Fibroblast of villous mesenchyme (primary cell): ENCODE measurements at places on chromosomes 12 and 14. TPM values are rescaled to one million over a fixed set of nuclear protein-coding genes. Genes with fewer than 3 reads are reported as not detected.

- no peak for DNase-seq
These were observed 2.7 kb downstream of the FZD10 start for GRCh38 chr12:130164936-130165335.

GRCh38 chr12:52772188-52772587 lies 5.0 kb downstream of the KRT76 start:
- DNase-seq = no peak

DNA sequence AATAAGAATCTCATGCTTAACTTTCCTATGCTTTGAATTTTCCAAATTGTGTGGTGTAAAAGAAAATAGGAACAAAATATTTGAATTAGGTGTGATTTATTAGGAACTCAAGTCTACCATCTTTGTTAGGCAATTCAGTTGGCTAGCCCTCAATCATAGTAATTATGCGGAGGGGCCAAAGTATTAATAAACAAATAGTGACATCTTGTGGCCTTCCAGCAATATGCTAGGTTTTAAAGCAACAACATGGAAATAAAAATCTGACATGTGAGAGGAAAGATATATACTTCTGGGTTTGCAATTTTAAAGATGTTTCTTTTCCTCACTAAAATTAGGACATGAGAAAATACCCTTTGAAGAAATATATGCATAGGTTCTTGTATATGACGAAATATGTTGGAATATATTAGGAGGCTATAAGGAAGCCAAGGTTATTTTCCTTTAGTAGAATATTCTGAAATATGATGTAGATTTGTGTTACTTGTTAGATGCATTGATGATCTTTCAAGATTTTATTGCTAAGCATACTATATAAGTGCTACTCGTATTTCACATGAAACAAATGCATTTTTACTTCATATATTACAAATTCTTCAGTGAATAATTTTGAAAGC lies 200.4 kb downstream of the PTPRO start:
- DNase-seq = peak; percentile 58

- DNase-seq = peak; percentile 2
These were observed 62.3 kb downstream of the MGAT4C start for GRCh38 chr12:86193931-86194330.

- no peak for DNase-seq
These were observed 4.3 kb downstream of the AMN1 start for GRCh38 chr12:31724557-31724956.

- peak; percentile 34 for DNase-seq
These were observed at the start of gene ISM2 for GRCh38 chr14:77498120-77498979. TSS of gene ISM2 (minus strand) at chr14:77498816. CDS start at chr14:77498793, 23 bp downstream.

- peak; percentile 77 for DNase-seq
These were observed 30.6 kb downstream of the PPFIBP1 start for GRCh38 chr12:27554421-27555186.

DNA sequence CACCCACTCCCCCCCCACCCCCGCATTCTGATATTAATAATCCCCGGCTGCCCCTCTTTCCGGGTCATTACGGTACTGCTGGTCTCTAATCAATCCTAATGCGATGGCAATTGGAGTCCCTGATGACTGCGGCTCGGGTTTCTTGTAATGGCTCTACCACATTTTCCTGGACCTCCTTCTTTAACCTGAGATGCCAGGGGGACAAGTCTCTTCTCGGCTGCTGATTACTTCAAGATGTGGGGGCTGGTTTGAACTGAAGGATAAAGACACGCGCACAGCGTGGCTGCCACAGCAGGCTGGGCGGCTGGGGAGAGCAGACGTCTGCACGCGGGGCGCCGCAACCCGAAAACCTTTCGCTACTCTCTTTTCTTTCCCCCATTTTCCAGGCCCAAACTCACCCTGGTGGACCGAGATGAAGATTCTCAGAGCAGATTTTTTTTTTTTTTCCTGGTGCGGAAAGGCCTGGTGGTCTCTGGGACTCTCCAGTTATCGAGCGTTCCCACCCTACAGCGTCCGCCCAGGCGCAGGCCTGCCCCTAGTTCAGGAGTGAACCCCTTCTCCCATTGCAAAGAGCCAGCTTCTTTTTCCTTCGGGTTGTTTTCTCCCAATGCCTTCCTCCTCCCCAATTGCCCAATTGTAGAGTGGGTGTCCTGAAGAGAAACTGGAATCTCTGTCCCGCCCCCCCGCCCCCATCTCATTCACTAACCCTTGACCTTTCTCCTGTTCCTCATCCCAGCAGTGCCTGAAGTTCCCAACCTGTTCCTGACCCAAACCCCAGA lies 6.0 kb upstream of the SIX1 start:
- no peak for DNase-seq

DNA sequence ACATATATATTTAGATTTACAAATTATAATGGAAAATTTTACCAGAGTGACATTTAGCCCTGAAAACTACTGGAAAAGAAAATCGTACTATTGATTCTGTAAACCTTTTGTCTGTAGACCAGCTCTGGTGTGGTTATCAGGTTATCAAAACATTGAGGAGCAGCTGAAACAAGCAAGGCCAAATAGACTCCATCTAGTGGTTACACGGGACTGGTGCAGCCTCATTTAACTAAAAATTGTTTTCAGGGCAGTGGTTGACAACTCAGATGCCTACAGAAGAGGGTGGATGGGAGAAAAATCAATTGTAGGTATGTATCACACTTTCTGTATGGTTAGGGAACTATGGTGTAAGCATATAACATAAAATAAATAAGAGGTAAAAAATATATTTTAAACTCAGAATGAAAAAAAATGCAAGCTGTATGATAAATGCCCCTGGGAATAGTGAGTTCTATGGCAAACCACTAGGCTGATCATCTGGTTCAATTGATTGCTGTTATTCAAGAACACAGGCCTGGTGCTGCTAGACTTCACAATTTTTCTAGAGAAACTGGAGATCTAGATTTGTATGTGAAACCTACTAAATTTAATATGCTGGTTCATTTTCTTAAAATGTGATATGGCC lies 51.2 kb downstream of the ACSS3 start:
- DNase-seq = peak; percentile 43

GRCh38 chr14:94355191-94355794 lies 32.2 kb upstream of the SERPINA6 start:
- peak; percentile 56 for DNase-seq

DNA sequence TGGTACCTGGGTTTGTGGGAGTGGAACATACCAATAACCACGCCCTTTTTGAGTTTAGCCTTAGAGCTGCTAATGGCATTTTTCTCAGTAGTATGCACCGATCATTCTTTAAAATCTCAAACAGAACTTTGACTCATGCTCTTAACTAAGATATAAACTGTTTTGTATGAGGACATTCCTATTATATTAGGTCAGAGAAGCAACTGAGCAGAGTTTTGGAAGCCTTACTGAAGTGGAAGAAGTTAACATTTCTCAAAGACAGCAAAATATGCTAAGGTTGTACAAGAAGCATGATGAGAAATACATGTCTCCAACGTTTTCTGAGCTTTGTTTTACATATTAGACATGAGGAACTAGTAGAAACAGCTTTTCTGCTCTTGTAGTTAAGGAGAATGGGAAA lies 819.2 kb downstream of the FSCB start:
- DNase-seq = peak; percentile 42

DNA sequence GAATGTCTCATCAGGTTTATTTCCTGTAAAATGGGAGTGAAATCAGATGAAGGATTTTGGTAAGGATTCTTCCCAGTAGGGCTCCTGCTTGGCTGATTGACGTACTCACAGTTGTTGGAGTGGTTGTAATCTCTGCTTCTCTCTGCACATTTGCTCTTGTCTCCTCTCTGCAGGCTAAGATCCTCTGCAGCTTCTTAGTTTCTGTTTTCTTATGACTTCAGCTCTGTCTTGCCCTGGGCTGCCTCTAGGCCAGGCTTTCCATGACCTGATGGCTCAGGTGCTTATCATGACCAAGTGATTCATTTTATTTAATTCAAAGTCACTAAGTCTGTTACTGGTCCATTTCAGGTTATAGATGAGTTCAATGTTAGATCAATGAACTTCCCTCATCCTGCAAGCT lies 394.5 kb upstream of the DDHD1 start:
- no peak for DNase-seq

GRCh38 chr12:67382241-67382871 lies 113.2 kb downstream of the CAND1 start:
- peak; percentile 84 for DNase-seq

DNA sequence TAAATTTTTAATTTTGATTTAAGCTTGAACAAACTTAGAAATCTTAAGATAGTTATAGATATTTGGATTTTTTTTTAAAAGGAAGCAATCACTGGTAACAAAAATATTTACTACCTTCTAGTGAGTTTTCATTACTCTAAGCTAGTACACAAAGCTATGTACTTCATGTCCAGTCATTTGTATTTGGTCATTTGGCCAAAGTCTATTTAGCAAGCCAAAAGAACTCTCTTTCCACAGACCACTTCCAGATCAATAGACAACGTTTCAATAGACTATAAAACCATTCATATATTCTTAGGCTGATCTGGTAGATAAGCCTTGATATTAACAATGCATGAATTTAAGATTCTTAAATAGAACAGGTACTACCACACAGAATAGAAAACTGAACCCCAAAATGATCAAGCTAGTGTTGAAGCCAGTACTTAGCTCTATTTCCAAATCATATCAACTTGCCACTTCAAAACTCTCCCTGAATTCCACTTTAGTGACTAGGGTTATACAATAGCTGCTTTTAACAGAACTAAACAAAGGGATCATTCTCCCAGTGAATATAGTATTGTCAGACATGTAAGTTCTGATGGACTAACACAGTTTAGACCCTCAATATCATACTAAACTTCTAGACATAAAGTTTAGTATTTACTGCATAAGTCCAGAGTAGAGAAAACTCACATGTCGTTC lies 21.7 kb downstream of the CAPRIN2 start:
- no peak for DNase-seq

- no peak for DNase-seq
These were observed 41.9 kb downstream of the JDP2 start for GRCh38 chr14:75469606-75470237.

DNA sequence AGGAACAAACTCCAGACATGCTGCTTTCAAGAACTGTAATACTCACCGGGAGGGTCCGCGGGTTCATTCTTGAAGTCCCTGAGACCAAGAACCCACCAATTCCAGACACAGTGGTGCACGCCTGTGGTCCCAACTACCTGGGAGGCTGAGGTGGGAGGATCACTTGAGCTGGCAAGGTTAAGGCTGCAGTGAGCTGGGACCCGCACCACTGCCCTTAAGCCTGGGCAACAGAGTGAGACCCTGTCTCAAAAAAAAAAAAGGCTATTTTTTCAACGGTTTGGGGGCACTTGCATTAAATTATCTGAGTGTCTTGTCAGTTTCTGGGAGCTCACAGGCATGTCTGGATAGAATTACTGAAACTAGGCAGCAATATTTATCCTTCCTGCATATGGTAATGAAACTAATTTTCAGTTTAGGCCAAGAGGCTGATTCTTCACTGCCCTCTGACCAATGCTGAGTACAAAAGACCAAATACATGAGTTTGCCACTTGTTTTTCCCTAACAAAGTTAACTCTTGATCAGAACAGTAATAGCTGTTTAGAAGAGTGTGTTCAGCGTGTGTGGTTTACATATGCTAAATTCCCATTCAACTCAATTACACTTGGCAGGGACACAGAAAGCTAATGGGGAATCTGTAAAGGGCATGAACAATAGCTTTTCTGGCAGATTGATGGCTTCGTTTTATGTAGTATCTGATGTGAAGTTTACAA lies 65.8 kb upstream of the RASSF3 start:
- DNase-seq = no peak

GRCh38 chr14:76019676-76020075 lies 34.1 kb downstream of the IFT43 start:
- no peak for DNase-seq

DNA sequence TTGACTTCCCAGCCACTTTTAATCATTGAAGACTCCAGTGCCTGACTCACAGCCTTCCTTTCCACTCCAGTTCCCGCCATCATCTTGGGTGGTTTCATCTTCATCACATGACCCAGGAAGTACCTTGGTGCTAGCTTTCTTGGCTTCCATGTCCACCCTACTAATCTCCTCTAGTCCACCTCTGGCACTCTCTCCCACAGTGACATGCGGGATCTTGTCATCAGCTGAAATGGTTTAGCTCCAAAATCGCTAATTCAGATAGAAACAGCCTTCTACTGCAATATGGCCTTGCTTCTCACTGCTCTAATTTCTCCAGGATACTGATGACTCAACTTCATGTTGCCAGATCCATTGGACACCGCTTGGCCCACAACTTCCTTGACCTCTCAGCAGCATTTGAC lies 24.5 kb downstream of the WDR20 start:
- DNase-seq = peak; percentile 40

- no peak for DNase-seq
These were observed 23.4 kb downstream of the CGRRF1 start for GRCh38 chr14:54533100-54533499.

DNA sequence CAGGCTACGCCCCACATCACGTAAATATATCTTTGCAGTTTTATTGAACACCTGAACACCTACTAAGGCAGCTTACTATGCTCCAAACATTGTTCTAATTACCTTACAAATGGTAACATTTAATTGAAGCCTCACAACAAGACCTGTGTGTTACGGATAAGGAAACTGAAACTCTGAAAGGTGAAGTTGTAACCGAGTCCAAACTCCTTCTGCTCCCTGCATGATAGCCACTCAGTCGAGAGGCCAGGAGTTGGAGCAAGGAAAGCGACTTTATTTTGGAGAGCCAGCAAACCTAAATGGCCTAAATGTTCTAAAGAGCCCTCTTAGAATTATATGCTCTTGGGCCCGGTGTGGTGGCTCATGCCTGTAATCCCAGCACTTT lies 12.6 kb upstream of the TRPV4 start:
- no peak for DNase-seq

GRCh38 chr12:106868982-106869700 lies 86.6 kb upstream of the TMEM263 start:
- no peak for DNase-seq

DNA sequence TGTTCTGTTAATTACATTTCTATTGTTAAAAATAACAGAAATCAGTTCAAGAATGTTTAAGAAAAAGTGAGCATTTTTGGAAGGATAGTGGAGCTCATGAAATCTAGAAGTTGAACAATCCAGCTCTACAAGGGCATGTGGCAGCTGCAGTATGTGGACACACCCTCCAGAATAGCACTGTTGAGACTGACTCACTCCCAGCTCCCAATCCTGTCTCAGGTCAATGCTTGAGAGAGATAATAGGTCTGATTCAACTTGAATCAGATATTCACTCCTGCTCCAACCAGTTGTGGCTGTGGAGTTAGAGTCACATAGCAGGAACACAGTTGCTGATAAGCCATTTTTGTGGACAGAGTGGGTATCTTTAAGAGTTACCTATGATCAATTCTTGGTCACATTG lies 113.0 kb upstream of the NTF3 start:
- peak; percentile 3 for DNase-seq

Gene NFKBIA
- total RNA-seq = 93.1 and 252 TPM in 2 replicates

Gene MGST1
- 92.8 and 169 TPM in 2 replicates for total RNA-seq

Gene NAV3
- total RNA-seq = 96.3 and 206 TPM in 2 replicates

Gene PRKCH
- total RNA-seq = 0.97 and 2.6 TPM in 2 replicates

Gene KRT79
- not detected in 2 replicates for total RNA-seq

Gene C12orf54
- not detected in 2 replicates for total RNA-seq

Gene ETFBKMT
- total RNA-seq = 2.3 and 2.6 TPM in 2 replicates

Gene KRT78
- total RNA-seq = not detected in 2 replicates

Gene RDH16
- under 0.01 TPM in 2 replicates for total RNA-seq

Gene SERPINA1
- total RNA-seq = not detected in 2 replicates
